MM.1S (cell line): ENCODE measurements at places on chromosomes 2 and 18.
A peak's percentile ranks its signal among the peaks of the same experiment; 100 is the strongest.

GRCh38 chr2:191150230-191150599 lies 579 bp downstream of the STAT4 start:
- no peaks in the 10 kb centered on the region for H3K27me3 ChIP-seq
- peak overlapping the region; percentile 93 for H3K27ac ChIP-seq
- H3K36me3 ChIP-seq, result no peaks in the 10 kb centered on the region
- peak; percentile 42 for DNase-seq
- peaks cover 34% of the 10 kb centered on the region for H3K4me1 ChIP-seq

DNA sequence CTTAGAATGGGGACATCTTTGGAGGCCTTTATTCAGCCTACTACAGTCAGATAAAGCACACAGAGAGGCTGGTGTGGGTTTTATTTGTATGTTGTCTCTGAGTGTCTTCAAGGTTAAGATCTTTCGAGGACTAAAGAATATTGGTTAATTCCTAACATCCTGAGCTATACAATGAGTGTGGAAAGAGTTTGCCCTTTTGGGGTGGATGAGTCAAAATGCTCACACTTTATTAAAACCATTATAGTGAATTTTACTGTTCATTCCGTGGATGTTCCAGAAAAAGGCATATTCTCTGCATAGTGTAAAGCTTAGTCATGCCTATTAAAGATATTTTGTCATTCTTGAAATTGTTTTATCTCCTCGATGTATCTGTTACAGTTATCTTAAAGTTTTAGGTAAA lies 29.1 kb upstream of the SLC38A11 start:
- H3K4me1 ChIP-seq, result peaks cover 13% of the 10 kb centered on the region
- H3K27ac ChIP-seq, result no peak overlapping the region
- no peak for DNase-seq
- H3K36me3 ChIP-seq, result no peaks in the 10 kb centered on the region
- no peak overlapping the region for H3K4me3 ChIP-seq

- no peak for DNase-seq
- H3K36me3 ChIP-seq, result no peaks in the 10 kb centered on the region
- H3K4me1 ChIP-seq, result no peaks in the 10 kb centered on the region
- H3K4me3 ChIP-seq, result no peak overlapping the region
- no peaks in the 10 kb centered on the region for H3K27me3 ChIP-seq
These were observed 311.8 kb upstream of the ST6GAL2 start for GRCh38 chr2:107197594-107198294.

GRCh38 chr2:39703181-39703872 lies 37.6 kb downstream of the TMEM178A start:
- H3K27ac ChIP-seq, result no peak overlapping the region
- H3K36me3 ChIP-seq, result no peaks in the 10 kb centered on the region
- H3K27me3 ChIP-seq, result no peaks in the 10 kb centered on the region
- DNase-seq, result no peak
- H3K4me1 ChIP-seq, result no peaks in the 10 kb centered on the region

DNA sequence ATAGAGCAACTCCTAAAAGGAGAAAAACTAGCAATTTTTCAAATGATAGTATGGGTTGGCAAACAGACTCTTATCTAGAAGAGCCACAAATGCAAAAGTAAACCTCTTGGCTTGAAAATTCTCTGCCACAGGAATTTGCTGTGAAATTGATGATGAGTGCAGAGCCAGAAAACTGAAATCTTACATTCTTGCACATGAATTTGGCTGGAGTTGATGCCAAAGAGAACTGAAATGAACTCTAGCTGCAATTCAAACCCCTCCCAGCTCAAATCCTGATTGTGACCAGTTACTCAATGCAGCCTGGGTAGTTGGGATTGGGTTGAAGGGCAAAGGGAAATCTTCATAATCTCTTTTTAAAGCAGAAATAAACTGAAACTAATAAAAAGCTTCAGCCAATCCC lies 266.6 kb downstream of the PDE11A start:
- no peak for DNase-seq
- no peaks in the 10 kb centered on the region for H3K36me3 ChIP-seq
- no peaks in the 10 kb centered on the region for H3K27me3 ChIP-seq
- H3K4me3 ChIP-seq, result no peak overlapping the region

DNA sequence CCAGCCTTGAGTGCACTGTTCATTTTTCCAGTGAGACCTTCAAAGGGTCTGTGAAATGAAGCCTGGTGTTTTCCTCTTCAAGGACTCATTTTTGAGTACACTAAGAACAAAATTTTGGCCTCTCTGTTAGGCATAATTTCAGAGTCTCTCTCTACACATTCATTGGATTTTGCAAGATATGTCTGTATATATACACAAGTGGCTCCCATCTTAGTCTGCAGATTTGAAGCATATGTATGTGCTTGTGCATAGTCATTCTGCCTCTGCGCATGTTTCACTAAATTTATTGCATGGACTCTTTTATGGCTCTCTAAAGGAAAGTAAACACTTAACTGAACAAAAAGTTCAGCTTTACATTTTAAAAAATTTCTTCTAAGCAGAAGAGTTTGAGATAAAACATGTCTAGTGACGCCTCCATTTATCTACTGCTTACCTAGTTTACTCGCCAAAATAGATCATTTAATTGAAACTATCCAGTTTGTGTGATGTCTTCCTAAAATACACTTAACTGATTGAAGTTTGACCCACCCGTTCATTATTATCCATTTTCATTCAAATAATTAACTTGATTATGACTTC lies 145.9 kb downstream of the FMNL2 start:
- H3K27ac ChIP-seq, result no peak overlapping the region
- no peak for DNase-seq
- H3K4me3 ChIP-seq, result no peak overlapping the region
- H3K27me3 ChIP-seq, result no peaks in the 10 kb centered on the region
- H3K4me1 ChIP-seq, result no peaks in the 10 kb centered on the region

- H3K27me3 ChIP-seq, result no peaks in the 10 kb centered on the region
- no peaks in the 10 kb centered on the region for H3K36me3 ChIP-seq
- DNase-seq, result no peak
- H3K4me1 ChIP-seq, result no peaks in the 10 kb centered on the region
- H3K27ac ChIP-seq, result no peak overlapping the region
These were observed 288.2 kb upstream of the ST6GAL2 start for GRCh38 chr2:107174171-107174570.

- H3K4me3 ChIP-seq, result no peak overlapping the region
- H3K27me3 ChIP-seq, result no peaks in the 10 kb centered on the region
- no peak for DNase-seq
- H3K27ac ChIP-seq, result no peak overlapping the region
- no peaks in the 10 kb centered on the region for H3K4me1 ChIP-seq
These were observed 60.0 kb upstream of the EDAR start for GRCh38 chr2:109049022-109049421.

DNA sequence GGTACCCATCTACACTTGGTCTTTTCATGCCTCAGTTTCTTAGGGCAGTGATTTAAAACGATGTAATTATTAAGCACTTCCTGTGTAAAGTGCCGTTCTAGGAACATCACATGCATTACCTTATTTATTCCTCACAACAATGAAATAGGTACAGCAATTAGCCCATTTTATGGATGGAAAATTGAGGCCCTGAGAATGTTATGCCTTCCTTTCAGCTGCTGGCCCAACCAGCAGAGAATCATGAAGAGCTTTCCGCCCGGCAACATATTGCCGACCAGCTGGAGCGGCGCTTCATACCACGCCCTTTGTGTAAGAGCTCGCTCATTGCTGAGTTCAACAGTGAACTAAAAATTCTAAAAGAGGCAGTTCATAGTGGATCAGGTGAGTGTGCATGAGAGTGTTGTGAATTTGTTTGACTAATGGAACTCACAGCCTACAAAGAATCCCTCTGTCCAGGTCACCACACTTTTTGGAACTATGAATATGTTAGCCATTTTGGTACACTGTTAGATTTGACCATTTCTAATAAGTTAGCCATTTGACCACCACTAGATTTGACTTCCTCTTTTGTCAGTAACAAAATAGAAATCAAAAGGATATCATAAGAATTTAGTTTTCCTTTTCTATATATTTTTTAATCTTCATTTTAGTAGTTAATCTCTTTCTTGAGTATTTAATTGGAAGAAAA lies 25.6 kb upstream of the RPE start:
- H3K4me3 ChIP-seq, result no peak overlapping the region
- no peak overlapping the region for H3K27ac ChIP-seq
- no peaks in the 10 kb centered on the region for H3K4me1 ChIP-seq
- DNase-seq, result no peak
- H3K27me3 ChIP-seq, result no peaks in the 10 kb centered on the region

DNA sequence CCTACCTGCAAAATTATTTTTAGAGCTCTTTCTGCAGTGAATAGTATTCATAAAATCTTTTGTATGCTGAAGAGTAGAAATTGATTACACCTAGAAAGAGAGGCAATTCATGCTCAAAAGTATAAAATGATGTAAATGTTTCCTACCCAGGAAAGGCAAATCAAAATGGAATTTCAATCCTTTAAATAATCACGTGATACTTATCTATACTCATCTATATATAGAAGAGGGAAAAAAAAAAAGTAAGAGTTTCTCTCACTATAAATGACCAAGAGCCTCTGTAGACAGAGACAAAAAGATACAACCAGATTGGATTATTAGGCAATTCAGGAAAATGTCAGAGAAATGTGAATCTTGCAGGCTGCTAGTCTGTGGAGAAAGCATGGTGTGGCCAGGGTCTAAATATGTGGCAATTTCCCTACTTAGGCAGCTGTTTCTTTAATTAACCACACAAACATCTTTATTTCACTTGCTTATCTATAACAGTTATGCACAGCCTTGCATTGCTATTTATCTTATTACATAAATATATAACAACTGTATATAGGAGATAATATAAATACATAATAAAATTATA lies 39.5 kb downstream of the METTL8 start:
- H3K27ac ChIP-seq, result no peak overlapping the region
- H3K27me3 ChIP-seq, result no peaks in the 10 kb centered on the region
- H3K4me1 ChIP-seq, result peaks cover 4% of the 10 kb centered on the region; the same call in 1 of the 2 replicates

DNA sequence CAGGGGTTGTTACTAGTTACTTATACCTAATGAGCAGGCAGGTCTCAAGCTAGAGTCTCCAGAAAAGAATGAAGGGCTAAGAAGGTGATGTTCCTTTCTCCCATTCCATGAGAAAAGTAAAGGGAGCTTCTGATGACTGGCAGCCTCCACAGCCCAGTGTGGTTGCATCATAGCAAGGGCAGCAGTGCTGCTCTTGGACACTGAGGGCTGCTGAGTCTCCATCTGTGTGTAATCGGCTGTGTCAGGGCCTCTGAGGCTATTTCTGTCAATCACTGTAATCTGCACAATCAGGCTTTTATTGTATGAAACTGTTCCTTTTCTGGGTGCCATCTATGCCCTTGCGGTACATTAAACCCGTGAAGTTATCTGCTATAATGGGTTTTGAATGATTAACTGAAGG lies 164.1 kb upstream of the FBXO11 start:
- H3K36me3 ChIP-seq, result no peaks in the 10 kb centered on the region
- no peaks in the 10 kb centered on the region for H3K27me3 ChIP-seq
- no peak overlapping the region for H3K27ac ChIP-seq
- no peak for DNase-seq
- no peaks in the 10 kb centered on the region for H3K4me1 ChIP-seq

DNA sequence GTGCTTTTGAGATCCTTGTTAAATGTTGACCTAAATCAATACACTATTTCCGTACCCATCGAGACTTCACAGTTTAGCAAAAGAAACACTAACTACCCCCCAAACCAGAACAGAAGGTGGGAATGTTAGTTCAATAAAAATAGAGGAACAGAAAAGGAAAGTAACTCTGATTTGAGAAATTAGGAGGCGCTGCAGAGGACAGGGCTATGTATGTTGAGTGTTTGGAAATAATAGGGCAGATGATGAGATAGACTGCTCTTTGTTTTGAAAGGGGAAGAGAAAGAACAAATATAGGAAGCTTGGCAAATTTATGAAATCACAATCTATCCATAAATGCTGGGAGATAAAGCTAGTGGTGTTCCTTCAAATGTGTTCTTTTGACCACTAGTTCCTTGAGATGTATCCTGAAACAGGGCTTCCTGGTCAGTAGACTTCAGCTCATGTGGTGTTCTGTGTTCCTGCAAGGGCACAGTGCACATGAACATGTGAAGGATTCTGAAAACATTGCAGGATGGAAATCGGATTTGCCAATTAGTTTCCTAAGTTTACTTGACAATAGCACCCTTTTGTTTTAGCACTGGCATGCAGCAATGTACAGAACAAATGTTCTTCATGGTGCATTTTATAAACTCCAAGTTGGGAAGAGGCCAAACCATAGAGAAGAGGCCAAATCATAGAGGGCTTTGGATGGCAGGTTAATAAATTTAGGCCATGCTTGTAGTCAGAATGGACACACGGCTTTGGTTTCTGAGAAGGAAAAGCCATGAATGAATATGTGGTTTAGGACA lies 39.8 kb downstream of the RHBDD1 start:
- DNase-seq, result no peak
- no peak overlapping the region for H3K27ac ChIP-seq
- H3K4me3 ChIP-seq, result no peak overlapping the region
- H3K27me3 ChIP-seq, result no peaks in the 10 kb centered on the region
- H3K36me3 ChIP-seq, result no peaks in the 10 kb centered on the region

- H3K36me3 ChIP-seq, result no peaks in the 10 kb centered on the region
- H3K27ac ChIP-seq, result no peak overlapping the region
- H3K4me1 ChIP-seq, result no peaks in the 10 kb centered on the region
- no peak overlapping the region for H3K4me3 ChIP-seq
- DNase-seq, result no peak
These were observed 1204.5 kb upstream of the ZEB2 start for GRCh38 chr2:145724311-145724898.

DNA sequence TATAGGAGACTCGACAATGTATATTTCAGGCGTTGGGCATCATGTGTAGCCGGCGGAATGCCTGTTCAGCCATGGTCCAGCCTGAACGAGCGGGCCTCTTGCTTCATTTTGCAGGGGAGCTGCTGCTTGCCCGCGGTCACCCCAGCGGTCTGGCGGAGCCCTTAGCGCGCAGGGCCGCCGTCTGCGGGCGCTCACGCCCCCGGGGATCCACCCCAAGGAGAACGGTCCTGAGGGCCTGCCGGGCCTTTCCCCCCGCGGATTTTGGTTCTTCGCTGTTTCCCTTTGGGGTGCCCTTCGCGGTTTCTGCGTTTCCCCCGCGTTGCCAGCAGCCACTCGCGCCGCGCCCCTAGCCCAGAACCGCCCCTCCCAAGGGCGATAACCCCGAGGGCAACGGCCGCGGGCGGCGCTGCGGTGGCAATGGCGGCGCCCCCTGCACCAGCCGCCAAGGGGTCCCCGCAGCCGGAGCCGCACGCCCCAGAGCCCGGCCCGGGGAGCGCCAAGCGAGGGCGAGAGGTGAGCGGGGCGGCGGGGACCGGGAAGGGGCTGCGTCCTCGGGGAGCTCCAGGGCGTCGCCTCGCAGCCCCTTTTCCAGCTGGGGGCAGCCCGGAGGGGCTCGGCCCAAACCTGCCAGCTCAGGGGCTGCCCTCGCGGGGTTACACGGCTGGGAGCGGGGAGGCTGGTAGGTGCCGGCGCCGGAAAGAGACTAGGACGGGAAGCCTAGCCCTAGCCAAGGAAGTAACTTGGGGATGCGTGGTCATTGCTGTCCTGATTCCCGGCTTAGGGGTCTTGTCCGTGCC lies at the start of gene MFSD2B:
MFSD2B (plus strand) TSS at position 406 of the 797 bp plus-strand sequence; CDS start at position 418, 12 bp downstream.
- no peak within 1 kb of the TSS for H3K4me3 ChIP-seq
- H3K4me1 ChIP-seq, result no peaks in the 10 kb centered on the region

GRCh38 chr2:171160956-171161740 lies 455 bp upstream of the TLK1 start:
- H3K27me3 ChIP-seq, result no peaks in the 10 kb centered on the region
- H3K36me3 ChIP-seq, result no peaks in the 10 kb centered on the region
- peak overlapping the region; percentile 89 for H3K4me3 ChIP-seq
- peak; percentile 77 for DNase-seq
- peak overlapping the region; percentile 89 for H3K27ac ChIP-seq
- H3K4me1 ChIP-seq, result peaks cover 32% of the 10 kb centered on the region

GRCh38 chr2:95375532-95376150 lies 26.9 kb upstream of the FAHD2A start:
- no peaks in the 10 kb centered on the region for H3K4me1 ChIP-seq
- no peaks in the 10 kb centered on the region for H3K36me3 ChIP-seq
- H3K27me3 ChIP-seq, result peaks cover 10% of the 10 kb centered on the region
